Stimulated activated naive CD4-positive, alpha-beta T cell treated with Interleukin-2 at 50 U/mL for 16 hours (primary cell): ENCODE measurements at places on chromosomes 6 and 20.

- DNase-seq = no peak
Observed at GRCh38 chr6:150627154-150627553, 27.5 kb downstream of the PLEKHG1 start.

DNA sequence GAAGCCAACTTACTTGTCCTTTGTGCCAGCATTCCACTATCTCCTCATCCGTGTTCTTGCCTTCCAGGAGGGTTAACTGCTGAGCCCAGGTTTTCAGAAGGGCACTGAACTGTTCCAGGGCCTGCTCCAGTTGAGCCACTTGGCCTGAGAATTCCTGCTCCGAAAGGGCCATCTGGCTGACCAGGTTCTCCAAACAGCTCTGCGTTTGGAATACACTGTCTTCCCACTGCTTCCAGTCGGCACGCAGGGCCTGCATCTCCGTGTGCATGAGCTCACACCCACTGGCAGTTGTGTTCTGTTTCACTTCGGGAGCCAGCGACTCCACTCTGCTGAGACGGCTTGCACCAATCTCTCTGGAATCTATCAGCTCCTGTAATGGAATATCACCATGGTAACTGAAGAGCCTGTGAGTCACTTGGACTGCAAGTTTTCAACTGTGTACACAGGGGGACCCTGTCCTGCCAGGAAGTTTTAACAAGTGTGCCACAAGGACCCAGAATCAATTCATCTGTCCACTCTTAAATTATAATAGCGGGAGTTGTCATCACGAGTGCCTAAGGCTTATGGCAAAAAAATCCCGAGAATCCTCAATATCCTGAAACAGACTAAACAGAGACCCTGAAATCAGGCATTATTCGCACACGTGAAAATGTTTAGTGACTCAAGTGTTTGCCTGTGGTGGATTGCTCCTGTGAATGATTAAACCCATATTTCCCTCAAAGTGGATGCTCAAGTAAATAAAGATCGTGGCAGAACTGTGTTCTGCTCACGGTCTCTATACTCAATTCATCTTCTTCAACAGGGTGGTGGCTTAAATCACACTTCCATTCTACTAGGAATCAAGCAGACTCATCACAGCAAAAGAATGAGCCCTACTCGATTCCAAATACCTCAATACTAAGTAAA lies 255.9 kb downstream of the SYNE1 start:
- DNase-seq = no peak

DNA sequence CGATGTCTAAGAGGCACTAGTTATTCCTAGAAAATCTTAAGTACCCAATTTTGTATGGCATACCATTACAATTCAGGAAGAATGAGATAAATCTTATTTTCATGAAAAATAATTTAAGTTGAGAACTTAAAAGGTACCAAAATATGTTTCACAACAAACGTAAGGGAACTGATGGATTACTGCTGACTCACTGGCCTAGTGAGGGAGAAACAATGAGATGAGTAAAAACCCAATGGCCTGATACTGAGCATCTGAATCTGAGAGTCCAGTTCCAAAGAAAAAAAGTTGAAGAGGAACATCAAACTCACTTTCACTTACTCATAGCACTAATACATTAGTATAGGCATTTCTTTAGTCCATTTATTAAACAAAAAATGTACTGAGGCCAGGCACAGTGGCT lies 56.0 kb downstream of the MDN1 start:
- no peak for DNase-seq

DNA sequence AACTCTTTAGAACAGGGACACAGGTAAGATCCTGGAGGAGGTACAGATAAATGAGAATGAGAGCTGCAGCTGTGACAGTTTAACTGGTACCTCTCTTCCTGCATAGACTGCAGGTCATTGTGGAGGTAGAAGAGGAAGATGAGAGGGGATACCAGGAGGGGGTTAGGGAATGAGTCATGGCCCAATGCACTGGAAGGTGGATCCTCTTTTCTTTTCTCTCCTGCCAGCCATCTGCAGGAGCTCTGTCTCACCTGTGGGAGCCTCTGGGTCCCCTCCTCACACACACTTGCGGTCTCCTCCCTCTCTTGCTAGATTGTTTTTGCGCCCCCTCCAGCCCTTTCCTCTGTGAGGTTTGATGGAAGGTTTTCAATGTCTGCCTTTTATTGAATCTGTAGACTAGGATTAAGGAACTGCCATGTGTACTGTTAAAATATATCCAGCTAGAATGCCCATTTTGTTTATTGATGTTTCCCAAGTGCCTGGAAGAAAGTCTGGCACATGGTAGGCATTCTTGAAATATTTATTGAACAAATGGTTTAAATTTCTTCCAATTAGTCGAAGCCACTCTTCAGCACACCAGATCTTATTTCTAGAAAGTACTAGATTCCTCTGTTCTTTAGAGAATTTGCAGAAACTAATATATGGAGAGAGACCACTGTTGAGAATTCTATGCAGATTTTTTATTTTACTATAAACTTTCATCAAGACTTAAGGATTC lies 13.0 kb downstream of the C6orf163 start:
- DNase-seq = no peak

- DNase-seq = no peak
Observed at GRCh38 chr6:7976485-7977056, 66.0 kb upstream of the TXNDC5 start.

DNA sequence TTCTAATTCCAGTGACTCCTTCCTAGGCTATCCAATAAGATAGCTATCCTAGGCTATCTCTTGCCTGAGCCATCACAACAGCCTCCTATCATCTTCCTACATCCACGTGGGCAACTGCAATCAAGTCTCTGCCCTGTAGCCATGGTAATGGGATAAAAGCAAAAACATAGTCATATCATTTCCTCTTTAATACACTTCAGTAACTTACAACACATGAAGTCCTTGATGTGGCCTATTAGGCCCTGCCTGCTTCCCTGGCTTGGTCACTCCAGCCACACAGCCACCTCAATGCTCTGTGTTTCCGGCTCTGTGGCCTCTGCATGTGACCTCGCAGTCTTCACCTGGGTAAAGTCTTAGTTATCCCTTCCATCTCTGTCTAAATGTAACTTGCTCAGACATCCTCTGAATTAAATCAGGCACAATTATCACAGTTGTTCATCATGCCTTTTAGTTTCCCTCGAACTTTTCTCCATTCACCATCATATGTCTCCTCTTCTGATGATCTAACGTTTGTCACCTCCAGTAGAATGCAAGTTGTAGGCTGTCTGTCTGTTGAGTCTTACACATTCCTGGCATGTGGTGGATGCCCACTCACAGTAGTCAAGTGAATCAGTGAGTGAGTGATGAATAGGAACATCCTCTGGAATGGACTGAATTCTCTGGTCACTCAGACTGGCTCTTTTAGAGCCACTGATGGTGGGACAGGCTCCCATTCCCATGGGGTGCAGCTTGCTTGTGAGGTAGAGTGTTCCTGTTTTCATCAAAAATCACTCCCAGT lies 229.4 kb downstream of the TBC1D7 start:
- no peak for DNase-seq

DNA sequence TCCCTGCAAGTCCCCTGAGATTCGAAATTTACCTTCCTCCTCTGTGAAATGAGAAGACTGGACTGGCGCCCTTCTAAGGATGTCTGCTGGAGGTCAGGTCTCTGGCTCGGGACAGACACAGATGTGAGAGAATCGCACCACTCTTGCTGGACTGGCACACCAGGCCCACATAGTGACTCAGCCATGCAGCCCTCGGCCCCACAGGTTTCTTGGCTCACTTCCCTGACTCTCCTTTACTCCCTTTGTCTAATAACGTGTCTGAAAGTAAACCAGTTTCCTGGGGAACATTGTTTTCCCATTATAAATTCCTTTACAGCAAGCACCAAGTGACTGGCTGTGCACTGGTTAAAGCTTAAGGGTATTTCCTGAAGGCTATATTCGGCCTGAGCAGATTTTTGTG lies 106.7 kb upstream of the PLEKHG1 start:
- DNase-seq = no peak

DNA sequence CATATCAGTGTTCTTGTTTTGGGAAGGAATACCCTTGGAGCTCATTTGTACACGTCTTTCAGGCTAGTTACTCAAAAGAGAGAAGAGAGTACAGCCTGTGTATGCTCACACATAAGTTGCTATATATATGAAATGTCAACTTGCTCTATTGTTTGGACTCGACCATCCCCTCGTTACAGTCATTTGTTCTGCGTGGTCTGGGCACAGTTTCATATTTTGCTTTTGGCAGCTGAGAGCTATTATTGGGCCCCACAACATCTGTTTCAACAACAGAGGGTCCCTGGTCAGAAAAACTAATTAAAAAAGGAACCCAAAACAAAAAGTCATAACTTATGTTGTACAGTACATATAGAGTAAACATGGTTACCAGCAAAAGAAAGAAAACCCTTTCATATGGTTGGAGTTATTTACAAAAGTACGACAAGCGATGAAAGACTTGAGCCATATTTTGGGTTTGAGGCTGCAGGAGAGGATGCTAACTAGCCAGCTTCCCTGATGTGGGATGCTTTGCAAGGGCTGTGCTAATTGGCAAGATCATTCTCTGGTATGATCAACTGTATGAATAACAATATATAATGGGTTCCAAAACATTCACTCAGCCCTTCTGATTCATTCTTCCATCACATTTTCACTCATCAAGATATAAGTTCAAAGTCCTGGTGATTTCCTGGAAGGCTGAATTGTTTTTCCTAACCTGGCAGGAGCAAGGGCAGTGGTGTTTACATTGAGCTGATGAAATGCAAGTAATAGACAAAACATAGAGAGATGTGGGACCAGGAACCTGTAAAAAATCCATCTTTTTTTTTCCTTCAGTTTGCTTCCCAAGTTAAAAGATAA lies 137.9 kb downstream of the RPS12 start:
- no peak for DNase-seq

DNA sequence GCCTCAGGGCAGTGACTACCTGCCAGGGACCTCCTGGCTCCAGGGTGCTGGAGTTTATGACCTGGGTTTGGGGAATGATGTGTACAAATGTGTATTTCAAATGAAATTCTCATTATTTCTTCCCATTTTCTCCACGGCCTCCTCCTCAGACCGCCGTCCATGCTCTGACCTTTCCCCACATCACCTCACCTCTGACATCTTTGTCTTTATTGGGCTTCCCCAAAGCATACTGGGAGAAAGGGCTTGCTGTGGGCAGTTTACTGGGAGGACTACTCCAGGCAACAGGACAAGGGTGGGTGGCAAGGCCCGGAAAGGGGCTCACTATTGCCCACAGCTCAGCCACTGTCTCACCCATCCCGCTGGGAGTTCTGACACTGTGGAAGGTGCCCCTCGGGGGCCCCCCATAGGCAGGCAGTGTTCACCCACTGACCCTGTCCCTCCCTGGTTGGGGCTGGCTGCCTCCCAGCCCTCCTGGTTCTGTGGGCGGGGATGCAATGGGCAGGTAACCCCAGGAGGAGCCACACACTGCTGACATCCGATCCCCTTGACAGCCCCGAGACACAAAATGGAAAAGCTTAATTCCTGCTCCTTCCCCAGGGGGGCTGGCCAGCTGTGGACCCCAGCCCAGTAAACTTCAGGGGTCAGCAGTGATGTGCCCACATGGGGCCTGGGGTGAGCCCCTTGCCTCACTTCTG lies 39.8 kb upstream of the CST7 start:
- no peak for DNase-seq

DNA sequence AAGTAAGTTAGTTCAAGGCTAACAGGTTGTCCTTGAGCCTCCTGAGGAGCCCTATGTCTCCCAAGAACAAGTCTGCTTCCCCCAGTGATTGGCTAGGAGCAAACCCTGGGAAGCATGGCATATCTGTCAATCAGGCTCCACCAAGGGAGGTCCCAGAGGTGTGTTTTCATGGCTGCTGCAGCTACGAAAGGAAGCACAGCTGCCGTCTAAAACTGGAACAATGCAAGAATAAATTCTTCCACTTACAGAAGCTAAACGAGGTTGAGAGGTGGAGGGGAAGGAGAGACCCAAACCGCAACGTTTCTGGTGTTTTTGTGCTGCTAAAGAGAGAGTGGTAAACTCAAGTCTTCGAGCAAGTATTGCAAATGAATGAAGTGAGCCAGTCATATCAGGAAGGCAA lies 4.9 kb upstream of the PTGIS start:
- DNase-seq = no peak

DNA sequence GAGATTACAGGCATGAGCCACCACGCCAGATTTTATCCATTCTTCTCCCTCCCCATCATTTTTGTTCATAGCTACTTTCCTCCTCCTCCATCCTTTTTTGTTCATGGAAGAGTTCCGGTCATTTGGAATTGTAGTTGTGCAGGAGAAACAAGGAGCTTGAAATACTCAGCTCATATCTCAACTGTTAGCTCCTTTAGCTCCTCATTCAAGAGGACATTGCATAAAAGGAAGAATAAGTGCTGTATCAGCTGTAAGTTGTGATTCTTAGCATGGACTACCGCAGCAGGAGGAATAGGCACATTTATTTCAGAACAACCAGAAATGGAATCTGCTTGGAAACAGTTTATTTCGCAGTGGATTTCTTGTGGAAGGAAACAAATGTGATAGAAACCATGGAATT lies 7.6 kb downstream of the STXBP5 start:
- no peak for DNase-seq

- DNase-seq = no peak
Observed at GRCh38 chr6:25326960-25327359, 47.8 kb downstream of the CARMIL1 start.

- DNase-seq = no peak
Observed at GRCh38 chr6:110960014-110960390, 1.5 kb downstream of the GTF3C6 start.

DNA sequence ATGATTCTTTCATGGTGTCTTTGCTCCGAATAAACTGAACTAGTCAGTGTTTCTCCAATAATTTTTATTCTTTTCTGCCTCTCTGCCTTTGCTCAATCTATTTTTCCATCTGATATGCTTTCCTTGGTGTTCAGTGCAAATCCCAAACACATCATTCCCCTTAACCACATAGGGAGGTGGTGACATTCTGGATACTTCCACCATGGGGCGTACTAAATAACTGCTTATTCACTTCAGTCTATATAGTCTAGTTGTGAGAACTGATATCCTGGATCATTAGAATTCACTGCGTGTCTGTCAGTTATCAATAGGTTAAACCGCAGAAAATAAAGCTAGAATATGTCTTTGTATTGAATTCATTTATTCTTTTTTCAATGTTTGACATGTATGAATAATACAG lies 83.1 kb downstream of the KCNQ5 start:
- DNase-seq = no peak

GRCh38 chr20:33554914-33555420 lies 65.1 kb downstream of the CBFA2T2 start:
- no peak for DNase-seq

- DNase-seq = no peak
Observed at GRCh38 chr6:27558028-27558724, 85.3 kb upstream of the ZNF184 start.

GRCh38 chr6:36116943-36117342 lies 13.4 kb upstream of the MAPK13 start:
- no peak for DNase-seq

GRCh38 chr6:148271711-148272439 lies 70.8 kb upstream of the SASH1 start:
- DNase-seq = no peak

- DNase-seq = no peak
Observed at GRCh38 chr6:160952633-160953281, 38.8 kb upstream of the MAP3K4 start.
